Epithelial cell of proximal tubule (primary cell): ENCODE measurements at places on chromosomes 12 and 14. TPM values are rescaled to one million over a fixed set of nuclear protein-coding genes. Genes with fewer than 3 reads are reported as not detected.

The SLC2A14 gene
- not detected in 2 replicates for total RNA-seq

The LTBR gene
- total RNA-seq = 108 and 152 TPM in 2 replicates

The TEX52 gene
- total RNA-seq = not detected in 2 replicates

The KRT82 gene
- total RNA-seq = not detected in 2 replicates

The MYO1H gene
- not detected in 2 replicates for total RNA-seq

The PSMA6 gene
- 196 and 303 TPM in 2 replicates for total RNA-seq

The ACACB gene
- 1.3 and 26.5 TPM in 2 replicates for total RNA-seq
